ENCODE measurements at places on chromosomes 2 and 18.

- H3K36me3 ChIP-seq: no peaks in the 10 kb centered on the region
- H3K4me3 ChIP-seq: no peak overlapping the region
- H3K27me3 ChIP-seq: no peaks in the 10 kb centered on the region
- H3K4me1 ChIP-seq: peaks cover 14% of the 10 kb centered on the region
- H3K27ac ChIP-seq: no peak overlapping the region
Measured at GRCh38 chr2:10541775-10542432, 93.8 kb upstream of the ODC1 start.

DNA sequence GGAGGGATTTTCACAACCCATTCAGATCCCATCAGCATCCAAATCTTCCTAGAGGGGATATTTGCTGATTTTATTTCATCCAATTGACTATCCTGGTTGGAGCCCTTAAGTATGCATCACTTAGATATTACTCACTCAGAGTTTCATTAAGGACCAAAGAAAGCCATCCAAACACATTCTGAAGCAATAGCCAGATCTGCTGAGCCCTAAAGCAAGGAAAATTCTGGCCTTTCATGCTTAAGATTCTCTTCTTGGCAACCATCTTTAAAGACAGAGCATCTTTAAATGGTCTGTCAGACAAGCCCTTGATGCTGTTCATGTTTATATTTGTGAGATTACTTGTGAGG is 40.9 kb upstream of the C1D start:
- DNase-seq: peak; percentile 16
- no peaks in the 10 kb centered on the region for H3K27me3 ChIP-seq
- no peaks in the 10 kb centered on the region for H3K4me1 ChIP-seq
- no peak overlapping the region for H3K4me3 ChIP-seq
- H3K27ac ChIP-seq: no peak overlapping the region

DNA sequence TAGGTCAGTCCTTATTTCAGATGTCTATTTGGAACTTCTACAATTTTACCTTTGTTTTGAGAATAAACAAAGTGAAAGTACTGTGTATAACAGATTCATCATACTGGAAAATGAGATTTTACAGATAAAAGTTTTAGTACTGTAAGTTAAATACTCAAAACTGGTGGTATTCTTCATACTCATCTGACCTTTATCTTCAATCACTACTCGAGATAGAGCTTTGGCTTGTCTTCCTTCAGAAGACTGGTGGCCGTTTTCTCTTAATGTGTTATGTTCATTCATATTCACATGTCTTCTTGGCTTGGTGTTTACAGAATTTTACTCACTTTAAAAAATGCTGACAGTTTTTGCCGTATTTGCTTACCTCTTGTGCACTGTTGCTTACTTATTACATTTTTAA is 2.1 kb downstream of the SPOPL start:
- peaks cover 12% of the 10 kb centered on the region for H3K4me1 ChIP-seq
- DNase-seq: no peak
- no peaks in the 10 kb centered on the region for H3K27me3 ChIP-seq
- H3K4me3 ChIP-seq: peak overlapping the region; percentile 79
- H3K27ac ChIP-seq: no peak overlapping the region

DNA sequence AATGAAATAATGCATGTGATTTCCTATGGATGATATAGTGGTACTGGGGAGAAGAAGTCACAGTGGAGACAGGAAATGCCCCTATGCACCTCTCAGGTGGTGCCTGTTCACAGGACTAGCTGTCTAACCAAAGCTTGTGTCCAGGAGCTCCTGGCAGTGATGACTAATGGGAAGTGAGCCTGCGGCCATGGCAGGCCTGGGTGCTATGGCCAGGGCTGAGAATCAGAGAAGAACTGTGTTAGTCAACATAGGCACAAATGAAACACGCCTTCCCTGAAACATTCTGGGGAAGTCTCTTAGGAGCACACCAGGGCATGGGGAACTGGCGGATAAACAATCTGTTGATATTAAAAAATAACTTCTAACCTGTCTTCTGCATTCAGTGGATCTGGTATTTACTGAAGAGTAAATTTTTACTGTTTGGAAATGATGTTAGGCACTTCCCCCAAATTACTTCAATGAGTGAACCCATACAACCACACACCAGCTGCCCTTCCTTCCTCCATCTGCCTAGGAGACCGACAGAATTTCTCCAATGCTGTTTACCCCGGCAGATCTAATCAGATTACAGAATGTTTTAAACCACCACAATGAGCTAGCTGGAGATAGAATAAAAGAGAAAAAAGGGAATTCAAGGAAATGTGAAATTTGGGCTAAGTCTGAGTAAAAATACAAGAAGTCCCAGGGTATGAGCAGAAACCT is 67.4 kb downstream of the MEP1B start:
- no peaks in the 10 kb centered on the region for H3K27me3 ChIP-seq
- H3K36me3 ChIP-seq: no peaks in the 10 kb centered on the region
- H3K4me3 ChIP-seq: no peak overlapping the region
- no peak overlapping the region for H3K27ac ChIP-seq

DNA sequence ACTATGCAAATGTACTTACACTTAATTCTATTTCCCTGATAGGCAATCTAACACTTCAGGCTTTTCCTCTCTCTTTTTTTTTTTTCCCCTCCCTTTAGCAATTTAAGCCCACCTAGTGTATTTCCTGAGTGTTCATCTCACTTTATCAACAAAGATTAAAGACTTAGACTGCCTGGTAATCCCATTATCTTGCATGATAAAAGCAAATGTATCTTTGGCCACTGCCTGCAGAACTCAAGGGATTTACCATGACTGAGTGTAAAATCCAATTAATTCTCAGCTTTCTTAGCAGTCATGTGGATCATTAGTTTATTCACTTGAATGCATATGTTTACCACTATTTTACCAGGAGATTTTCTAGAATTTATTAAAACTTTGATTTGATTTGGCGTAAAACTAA is 1102.2 kb upstream of the GYPC start:
- DNase-seq: no peak
- no peak overlapping the region for H3K27ac ChIP-seq
- no peaks in the 10 kb centered on the region for H3K4me1 ChIP-seq
- no peak overlapping the region for H3K4me3 ChIP-seq
- no peaks in the 10 kb centered on the region for H3K36me3 ChIP-seq
- no peaks in the 10 kb centered on the region for H3K27me3 ChIP-seq

- H3K27ac ChIP-seq: no peak overlapping the region
- no peak overlapping the region for H3K4me3 ChIP-seq
- no peak for DNase-seq
- peaks cover 29% of the 10 kb centered on the region for H3K36me3 ChIP-seq
Measured at GRCh38 chr2:217843324-217843723, 159.5 kb downstream of the TNS1 start.

- no peak overlapping the region for H3K27ac ChIP-seq
- no peaks in the 10 kb centered on the region for H3K36me3 ChIP-seq
- H3K4me1 ChIP-seq: peaks cover 15% of the 10 kb centered on the region
Measured at GRCh38 chr2:236638707-236639106, 69.1 kb downstream of the ACKR3 start.

DNA sequence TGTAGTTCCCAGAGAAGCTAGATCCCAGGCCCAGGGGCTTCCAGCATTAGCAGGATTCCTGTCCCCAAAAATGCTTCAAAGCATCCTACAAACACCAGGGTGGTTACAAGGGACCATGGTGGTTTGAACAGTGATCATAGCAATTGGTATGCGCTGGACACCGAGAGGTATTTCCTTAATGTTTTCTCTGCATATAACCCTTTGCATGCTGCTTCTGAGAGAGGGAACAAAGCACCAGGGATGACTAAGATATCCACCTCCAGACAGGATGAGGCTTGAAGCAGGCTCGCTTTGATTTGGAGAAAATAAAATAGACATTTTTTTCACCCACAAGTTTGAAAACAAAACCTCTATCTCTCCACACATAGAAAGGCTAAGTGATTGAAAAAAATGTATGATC is 50.5 kb upstream of the TSPYL6 start:
- peak; percentile 84 for DNase-seq
- H3K27ac ChIP-seq: peak overlapping the region; percentile 35
- no peak overlapping the region for H3K4me3 ChIP-seq
- no peaks in the 10 kb centered on the region for H3K36me3 ChIP-seq
- H3K27me3 ChIP-seq: no peaks in the 10 kb centered on the region

DNA sequence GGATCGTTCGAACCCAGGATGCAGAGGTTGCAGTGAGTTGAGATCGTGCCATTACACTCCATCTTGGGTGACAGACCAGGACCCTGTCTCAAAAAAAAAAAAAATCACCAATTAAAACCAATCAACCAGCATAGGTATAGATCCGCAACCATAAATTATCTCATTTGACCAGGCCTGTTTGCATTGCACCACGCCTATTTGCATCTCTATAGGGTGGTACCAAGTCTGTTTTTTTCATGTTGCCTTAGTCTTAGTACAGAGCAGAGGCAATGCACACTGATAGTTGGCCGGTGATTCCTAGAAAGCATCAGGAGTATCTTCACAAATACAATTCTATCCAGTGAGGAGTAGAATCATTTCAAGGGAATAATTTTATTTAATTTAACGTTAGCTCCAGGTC is 9.3 kb upstream of the NPC1 start:
- H3K36me3 ChIP-seq: no peaks in the 10 kb centered on the region
- H3K4me3 ChIP-seq: no peak overlapping the region
- H3K4me1 ChIP-seq: peaks cover 6% of the 10 kb centered on the region
- no peak overlapping the region for H3K27ac ChIP-seq

GRCh38 chr18:41850781-41851180 is 104.3 kb upstream of the PIK3C3 start:
- H3K4me3 ChIP-seq: no peak overlapping the region
- H3K4me1 ChIP-seq: no peaks in the 10 kb centered on the region
- no peak for DNase-seq
- H3K27me3 ChIP-seq: no peaks in the 10 kb centered on the region
- no peak overlapping the region for H3K27ac ChIP-seq

GRCh38 chr2:136059036-136059472 is 58.9 kb downstream of the CXCR4 start:
- no peak for DNase-seq
- no peak overlapping the region for H3K27ac ChIP-seq
- no peaks in the 10 kb centered on the region for H3K36me3 ChIP-seq
- no peaks in the 10 kb centered on the region for H3K4me1 ChIP-seq

- no peak for DNase-seq
- no peak overlapping the region for H3K27ac ChIP-seq
- H3K4me1 ChIP-seq: no peaks in the 10 kb centered on the region
- no peaks in the 10 kb centered on the region for H3K36me3 ChIP-seq
- peaks cover 3% of the 10 kb centered on the region for H3K27me3 ChIP-seq
- no peak overlapping the region for H3K4me3 ChIP-seq
Measured at GRCh38 chr2:88350331-88351248, 101.9 kb downstream of the FOXI3 start.

DNA sequence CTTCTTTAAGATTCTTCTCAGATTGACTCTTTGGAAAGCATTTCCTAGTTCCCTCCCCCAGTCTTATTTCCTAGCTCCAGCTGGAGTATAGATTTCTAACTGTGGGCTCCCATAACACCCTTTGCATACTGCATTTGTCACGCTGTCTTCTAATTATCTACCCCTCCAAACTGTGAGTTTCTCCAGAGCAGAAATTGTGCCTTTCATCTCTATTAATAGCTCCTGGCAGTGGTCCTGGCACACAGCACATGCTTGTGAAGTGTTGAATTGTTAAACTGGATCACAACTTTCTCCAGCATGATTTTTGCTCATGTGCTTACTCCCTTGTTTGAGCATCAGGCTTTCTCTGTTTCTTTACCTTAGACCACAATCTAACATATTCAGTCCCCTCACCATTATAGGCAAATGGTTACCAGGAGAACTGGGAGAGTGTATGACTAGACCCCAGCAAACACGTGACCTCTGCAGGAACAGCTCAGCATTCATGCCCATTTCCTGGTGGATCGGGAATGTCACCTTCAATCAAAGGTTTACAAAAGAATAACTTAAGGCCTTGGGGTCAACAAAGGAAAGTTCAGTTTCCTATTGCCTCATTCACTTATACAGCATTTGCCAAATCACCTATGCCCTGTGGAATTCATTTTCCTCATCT is 175.7 kb upstream of the TANK start:
- H3K4me3 ChIP-seq: no peak overlapping the region
- no peak for DNase-seq
- no peaks in the 10 kb centered on the region for H3K27me3 ChIP-seq
- no peaks in the 10 kb centered on the region for H3K4me1 ChIP-seq
- no peak overlapping the region for H3K27ac ChIP-seq
- H3K36me3 ChIP-seq: no peaks in the 10 kb centered on the region

DNA sequence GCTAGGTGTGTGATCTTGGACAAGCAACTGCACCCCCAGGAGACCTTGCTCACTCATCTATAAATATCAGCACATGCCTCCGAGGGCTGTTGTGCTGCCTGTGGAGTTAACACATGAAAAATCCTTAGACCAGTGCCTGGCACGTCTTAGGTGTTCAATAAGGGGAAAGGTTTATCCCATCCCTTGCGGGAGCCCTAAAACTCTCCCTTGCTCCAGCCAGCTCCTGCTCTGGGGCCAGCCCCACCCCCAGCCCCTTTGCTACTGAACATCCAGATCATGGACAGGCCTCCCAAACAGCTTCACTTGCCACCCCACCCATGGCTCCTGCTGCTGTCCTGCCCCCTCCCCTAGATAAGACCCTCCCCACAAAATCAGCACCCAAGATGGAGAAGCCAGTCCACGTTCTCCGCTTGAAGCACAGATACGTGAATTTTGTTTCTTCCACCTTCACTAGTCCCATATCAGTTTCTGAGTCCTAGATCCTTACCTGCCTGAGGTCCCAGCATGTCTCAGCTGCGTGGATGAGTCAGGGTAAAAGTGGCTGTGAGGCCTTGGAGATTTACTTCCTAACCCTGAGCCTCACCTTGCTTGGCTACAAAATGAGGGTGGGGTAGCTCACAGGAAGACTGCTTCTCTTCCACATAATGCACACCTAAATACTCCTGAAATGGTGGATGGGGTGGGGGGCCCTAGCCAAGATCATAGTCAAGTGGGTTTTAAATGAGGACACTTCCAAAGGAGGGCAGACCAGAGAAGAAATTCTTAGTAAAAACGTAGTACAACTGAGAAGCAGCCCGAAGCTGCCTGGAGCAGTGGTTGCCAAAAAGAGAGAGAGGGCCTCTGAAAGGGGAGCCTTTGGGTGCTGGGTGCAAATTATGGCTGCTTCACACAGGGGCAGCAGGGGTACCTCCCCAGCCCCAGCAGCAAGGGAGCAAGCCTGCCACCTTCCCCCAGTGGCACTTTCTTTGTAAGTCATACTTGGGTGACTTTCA is 40.4 kb downstream of the C1QL2 start:
- H3K27me3 ChIP-seq: no peaks in the 10 kb centered on the region
- DNase-seq: no peak
- no peak overlapping the region for H3K27ac ChIP-seq
- H3K36me3 ChIP-seq: no peaks in the 10 kb centered on the region
- H3K4me3 ChIP-seq: no peak overlapping the region
- no peaks in the 10 kb centered on the region for H3K4me1 ChIP-seq

- H3K4me3 ChIP-seq: no peak overlapping the region
- H3K36me3 ChIP-seq: peaks cover 5% of the 10 kb centered on the region
- no peak overlapping the region for H3K27ac ChIP-seq
- DNase-seq: peak; percentile 23
Measured at GRCh38 chr2:182946958-182947369, 80.5 kb upstream of the FRZB start.

GRCh38 chr18:21262979-21263378 is 20.9 kb downstream of the GREB1L start:
- no peaks in the 10 kb centered on the region for H3K27me3 ChIP-seq
- no peak overlapping the region for H3K4me3 ChIP-seq
- no peaks in the 10 kb centered on the region for H3K36me3 ChIP-seq
- no peak for DNase-seq

- no peak overlapping the region for H3K4me3 ChIP-seq
- no peaks in the 10 kb centered on the region for H3K27me3 ChIP-seq
Measured at GRCh38 chr2:225002656-225003045, 39.6 kb downstream of the DOCK10 start.

- DNase-seq: no peak
- no peaks in the 10 kb centered on the region for H3K36me3 ChIP-seq
- no peaks in the 10 kb centered on the region for H3K4me1 ChIP-seq
- no peak overlapping the region for H3K4me3 ChIP-seq
- H3K27me3 ChIP-seq: peaks cover 48% of the 10 kb centered on the region
Measured at GRCh38 chr2:120516679-120517314, 170.9 kb downstream of the INHBB start.

Measured in astrocyte (in vitro differentiated cells and primary cell).